Hepatocyte (in vitro differentiated cells): ENCODE measurements at places on chromosomes 6 and 20. TPM values are rescaled to one million over a fixed set of nuclear protein-coding genes. Genes with fewer than 3 reads are reported as not detected.

DNA sequence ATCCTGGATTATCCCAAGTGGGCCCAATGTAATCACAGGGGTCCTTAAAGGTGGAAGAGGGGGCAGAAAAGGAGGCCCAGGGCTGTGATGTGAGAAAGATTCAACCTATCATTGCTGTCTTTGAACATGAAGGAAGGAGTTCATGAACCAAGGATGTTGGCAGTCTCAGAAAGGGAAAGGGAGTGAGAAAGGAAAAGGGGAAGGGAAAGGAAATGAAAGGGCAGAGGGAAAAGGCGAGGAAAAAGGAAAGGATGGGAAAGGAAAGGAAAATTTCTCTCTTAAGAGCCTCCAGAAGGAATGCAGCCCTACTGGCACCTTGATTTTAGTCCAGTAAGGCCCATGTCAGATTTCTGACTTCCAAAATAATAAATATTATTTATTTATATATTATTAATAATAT lies 687.8 kb downstream of the COL12A1 start:
- no peak for DNase-seq

GRCh38 chr6:3263096-3263495 lies 4.3 kb downstream of the PSMG4 start:
- no peak for DNase-seq

- no peak for DNase-seq
Measured at GRCh38 chr6:143123081-143123480, 62.4 kb downstream of the AIG1 start.

DNA sequence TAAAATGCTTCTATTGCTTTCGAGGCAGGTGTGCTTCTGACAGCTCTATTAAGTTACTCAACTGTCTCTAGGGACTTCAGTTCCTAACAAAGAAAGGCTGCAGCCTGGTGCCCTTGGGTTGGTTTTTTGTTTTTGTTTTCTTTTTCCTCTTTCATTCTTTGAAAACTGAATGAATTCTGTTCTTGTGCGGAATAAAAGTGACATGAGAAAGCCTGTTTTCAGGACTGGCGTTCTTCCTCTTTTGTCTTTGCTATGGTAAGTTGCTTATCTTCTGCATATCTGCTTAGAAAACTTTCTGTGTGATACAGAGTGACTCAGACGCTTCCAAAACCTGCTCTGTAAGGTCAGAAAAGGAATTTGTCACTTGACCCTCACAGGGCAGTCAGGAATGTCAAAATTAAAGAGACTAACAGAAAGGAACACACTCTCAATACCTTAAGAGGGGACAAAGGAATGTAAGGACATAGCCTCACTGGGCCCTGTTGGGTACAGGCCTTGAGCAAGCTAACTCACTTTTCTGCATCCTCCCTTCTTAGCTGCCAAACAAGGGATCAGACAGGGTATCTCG lies 56.2 kb upstream of the NHSL1 start:
- no peak for DNase-seq

- no peak for DNase-seq
Measured at GRCh38 chr20:58778760-58779159, 71.9 kb downstream of the GNAS-AS1 start.

Gene MCCD1
- 0.47 and 1.2 TPM in 2 replicates for total RNA-seq

GRCh38 chr20:14691994-14692393 lies 354.6 kb upstream of the FLRT3 start:
- no peak for DNase-seq

Gene BPIFA1
- not detected in 2 replicates for total RNA-seq

Gene NUP153
- 29.5 and 31.1 TPM in 2 replicates for total RNA-seq

- no peak for DNase-seq
Measured at GRCh38 chr6:81561731-81562130, 190.8 kb downstream of the TENT5A start.

Gene RNASET2
- total RNA-seq: 118 and 144 TPM in 2 replicates

DNA sequence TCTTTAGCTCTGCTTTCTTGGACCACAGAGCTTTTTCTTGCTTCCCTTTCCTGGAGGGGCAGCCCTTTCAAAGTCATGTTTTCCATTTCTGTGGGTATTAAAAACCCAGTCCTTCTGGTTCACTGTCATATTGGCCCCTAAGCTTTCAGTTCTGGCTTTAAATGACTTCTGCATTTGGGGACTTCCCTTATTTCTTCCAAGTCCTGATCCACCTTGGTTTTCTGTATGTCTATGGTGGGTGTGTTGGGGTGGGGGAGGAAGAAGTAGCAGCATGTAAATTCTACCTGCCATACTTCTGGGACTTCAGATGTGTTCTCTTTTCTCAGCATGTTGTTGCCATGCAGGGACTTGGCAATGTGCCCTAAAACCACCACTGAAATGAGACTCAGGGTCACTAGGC lies 77.1 kb upstream of the EMILIN3 start:
- DNase-seq: no peak

DNA sequence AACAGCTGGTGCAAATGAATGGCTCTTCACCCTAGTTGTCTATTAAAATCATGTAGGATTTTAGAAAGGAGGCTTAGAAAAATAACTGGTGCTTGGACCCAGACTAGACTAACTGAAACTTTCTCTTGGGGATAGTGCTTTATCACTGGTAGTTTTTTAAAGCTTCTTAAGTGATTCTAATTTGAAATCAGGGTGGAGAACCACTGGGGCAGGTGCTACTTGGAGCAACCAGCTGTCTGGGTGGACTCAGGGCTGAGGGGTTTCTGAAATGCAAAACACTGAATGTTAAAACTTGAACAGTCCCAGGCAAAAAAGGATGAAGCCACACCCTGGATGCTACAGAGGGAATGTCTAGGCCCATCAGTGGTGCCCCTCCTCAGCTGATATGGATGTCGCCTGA lies 81.2 kb downstream of the PXDC1 start:
- no peak for DNase-seq

Gene PRPH2
- not detected in 2 replicates for total RNA-seq

DNA sequence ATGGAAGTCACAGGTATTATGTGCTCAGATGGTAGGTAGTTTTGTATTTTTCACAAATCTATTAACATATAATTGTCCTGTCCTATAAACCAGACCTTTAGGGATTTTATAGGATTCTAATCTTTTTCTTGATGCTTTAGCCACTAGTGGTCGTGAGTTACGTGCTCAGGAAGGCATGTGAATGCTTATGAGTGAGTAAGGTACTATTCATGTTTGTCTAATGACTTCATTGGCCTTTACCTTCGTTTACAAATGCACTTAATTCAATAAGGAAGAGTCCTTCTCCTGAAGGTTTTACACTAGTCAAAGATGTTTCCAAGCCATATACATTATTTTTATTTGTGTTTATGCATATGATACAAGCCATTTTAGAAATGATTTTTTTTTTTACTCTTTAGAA lies 23.0 kb downstream of the PACRG start:
- DNase-seq: peak; percentile 6

DNA sequence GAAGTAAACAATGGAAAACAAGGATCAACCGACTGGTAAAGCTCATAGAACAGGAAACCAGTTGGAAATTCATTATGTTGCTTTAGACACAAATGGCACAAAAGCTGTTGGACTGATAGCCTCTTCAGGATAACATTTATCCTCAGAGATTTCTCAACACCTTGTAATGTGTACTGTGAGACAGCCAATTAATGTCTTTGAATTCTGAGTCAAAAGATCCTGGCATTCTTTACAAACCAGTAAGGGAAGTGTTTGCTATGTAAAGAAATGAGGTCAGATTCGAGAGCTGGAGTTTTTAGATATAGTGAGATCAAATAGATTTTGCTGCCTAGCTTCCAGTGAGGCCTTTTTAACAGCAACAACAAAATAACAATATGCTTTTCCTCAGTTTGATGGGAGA lies 439.2 kb downstream of the C6orf118 start:
- DNase-seq: no peak

Gene TMEM170B
- total RNA-seq: 5.1 and 6.5 TPM in 2 replicates

- no peak for DNase-seq
Measured at GRCh38 chr6:41559655-41560427, 13.7 kb downstream of the FOXP4 start.

DNA sequence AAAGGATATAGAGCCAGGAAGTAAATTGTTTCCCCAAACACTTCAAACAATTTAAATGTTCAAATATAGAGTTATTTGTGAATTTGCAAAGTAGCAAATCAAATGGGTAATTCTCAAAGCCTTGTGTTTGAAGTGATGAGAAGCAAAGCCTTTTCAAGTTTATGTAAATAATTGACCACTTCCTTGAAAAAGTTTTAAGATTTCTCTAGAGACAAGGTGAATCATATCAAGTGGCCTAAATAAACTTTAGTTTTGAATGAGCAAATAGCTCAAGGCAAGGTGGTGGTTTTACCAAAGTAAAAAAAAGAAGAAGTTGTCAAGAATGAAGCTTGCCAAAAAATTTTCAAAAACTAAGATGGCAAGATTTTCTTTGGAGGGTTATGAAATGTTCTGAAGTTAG lies 42.6 kb upstream of the IFNGR1 start:
- no peak for DNase-seq

Gene CLVS2
- total RNA-seq: under 0.01 and 0.07 TPM in 2 replicates

GRCh38 chr6:136599329-136600011 lies 49.2 kb upstream of the MAP7 start:
- no peak for DNase-seq

DNA sequence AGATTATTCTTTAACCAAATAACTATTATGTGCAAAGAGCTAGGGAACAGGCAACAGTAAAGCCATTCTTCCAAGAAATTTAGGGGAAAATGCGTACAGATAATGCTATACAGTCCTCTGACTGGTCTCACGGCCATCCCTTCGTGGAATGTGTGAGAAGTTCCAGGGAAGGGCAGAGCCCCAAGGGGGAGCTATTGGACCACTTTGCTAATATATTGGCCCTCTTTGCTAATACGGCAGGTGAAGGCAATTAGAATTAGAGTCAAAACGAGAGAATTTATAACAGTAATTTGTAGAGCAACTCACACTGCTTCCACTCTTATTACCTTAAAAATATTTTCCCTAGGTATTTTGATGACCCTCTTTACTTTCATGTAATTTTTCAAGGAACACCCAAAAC lies 140.4 kb downstream of the IMPG1 start:
- peak; percentile 69 for DNase-seq

- DNase-seq: no peak
Measured at GRCh38 chr6:163888030-163888819, 473.7 kb downstream of the QKI start.

GRCh38 chr20:17617868-17618672 lies 48.2 kb downstream of the DSTN start:
- no peak for DNase-seq

DNA sequence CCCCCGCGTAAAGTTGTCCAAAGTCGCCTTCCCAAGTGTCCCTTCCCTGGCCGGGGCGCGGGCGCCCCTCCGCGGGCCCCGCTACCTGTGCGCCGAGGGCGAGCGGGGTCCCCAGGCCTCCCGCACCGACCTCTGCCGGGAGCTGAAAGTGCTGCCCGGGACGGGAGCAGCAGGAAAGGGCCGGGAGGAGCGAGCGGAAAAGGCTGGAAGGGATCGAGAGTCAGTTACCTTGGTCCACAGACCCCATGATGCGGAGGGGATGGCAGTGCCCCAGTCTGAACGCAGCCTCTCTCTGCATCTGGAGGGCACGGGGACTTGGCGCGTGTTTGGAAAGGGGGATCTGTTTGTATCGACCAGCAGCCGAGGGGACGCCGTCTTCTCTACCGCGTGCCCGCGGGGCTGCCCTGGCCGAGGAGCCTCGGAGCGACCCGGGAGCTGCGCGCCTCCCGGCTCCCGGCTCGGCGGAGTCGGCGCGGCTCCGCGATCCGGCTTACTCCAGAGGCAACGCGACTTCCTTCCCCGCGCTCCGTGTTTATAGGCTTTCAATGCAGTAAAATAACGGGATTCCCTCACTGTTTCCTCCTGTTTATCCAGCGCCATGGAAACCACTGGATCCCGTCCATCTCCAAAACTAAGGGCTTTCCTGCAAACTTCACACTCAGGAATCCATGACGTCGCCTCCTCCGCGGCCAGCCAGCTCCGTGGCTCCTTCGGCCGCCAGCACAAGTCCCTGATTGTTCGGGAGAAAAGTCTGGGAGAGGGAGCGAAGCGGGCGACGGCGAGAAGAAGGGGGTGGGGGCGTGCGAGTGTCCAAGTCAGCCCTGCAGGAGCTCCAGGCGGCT lies 20.0 kb upstream of the NFATC2 start:
- peak; percentile 86 for DNase-seq

Gene L3MBTL3
- 20.1 and 21.8 TPM in 2 replicates for total RNA-seq

GRCh38 chr20:14790771-14791620 lies 453.6 kb upstream of the FLRT3 start:
- DNase-seq: no peak

- no peak for DNase-seq
Measured at GRCh38 chr6:107973594-107973993, 15.6 kb upstream of the SEC63 start.

GRCh38 chr6:163354761-163355425 lies 59.6 kb upstream of the QKI start:
- no peak for DNase-seq

DNA sequence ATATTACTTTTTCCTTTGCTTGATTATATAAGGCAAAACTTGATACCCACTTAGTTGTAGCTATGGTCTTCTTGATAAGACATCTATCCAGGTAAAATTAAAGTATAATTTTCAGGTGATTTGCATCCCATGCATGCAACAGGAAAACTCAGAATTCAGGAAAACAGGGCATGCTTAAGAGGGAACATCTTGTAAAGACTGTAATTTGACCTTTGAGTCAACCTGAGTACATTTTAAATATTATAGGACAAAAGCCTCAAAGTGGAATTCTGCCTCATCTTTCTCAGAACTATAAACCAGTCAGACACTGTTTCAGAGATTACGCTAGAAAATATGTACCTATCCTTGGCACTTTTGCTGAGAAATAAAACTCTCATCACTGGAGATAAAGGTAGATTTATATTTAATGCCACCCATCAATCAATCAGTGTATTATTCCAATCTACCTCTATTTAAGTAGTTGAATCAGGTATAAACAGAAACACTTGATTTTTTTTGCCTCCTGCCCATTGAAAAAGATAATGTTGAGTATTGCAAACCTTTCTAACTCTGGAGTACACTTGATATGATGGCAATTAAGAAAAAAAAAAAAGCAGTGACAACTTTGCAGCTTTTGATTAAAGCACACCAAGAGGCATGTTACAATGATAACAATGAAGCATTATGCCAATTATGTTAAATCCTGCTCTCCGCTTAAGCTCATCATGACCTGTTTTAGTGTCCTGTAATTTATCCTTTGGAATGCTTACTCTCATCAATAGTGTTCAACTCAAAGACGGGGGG lies 2.8 kb downstream of the CITED2 start:
- DNase-seq: no peak

DNA sequence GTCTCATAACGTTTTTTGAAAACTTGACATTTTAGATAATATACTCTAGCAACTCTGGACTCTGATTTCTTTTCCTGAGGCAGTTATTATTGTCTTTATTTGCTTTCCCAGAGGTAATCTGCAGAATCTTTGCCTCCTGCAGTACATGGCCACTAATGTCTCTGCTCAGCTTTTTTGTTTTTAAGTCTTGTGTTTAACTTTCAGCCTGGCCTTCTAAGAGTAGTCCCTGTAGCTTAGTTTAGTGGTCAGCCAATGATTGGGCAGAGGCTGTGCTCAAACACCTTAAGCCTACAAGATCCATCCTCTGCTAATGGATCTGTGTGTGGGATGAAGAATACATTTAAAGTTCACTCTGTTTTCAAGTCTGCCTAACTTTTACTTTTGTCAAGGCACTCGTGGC lies 97.1 kb upstream of the SLC22A16 start:
- DNase-seq: no peak
